Left renal pelvis (tissue), 4 donors: ENCODE measurements at places on chromosomes 4 and X.

DNA sequence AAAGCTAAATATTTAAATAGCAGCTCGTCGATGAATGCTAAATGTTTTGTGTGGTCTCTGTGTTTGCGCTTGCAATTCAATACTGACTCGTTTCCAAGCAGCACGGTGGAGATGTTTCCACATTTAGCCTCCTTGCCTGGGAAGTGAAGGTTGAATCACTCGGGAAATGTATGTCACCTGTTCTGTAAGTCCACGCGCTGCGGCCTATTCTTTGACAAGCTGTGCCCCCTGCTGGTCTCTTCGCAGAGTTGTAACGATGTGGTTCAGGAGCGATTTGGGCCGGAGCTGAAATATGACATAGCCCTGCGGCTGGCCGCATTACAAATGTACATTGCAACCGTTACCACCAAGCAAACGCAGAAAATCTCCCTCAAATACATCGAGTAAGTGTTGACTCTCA is 89.6 kb upstream of the PRPS2 start:
- DNase-seq, result peak; percentile 14

DNA sequence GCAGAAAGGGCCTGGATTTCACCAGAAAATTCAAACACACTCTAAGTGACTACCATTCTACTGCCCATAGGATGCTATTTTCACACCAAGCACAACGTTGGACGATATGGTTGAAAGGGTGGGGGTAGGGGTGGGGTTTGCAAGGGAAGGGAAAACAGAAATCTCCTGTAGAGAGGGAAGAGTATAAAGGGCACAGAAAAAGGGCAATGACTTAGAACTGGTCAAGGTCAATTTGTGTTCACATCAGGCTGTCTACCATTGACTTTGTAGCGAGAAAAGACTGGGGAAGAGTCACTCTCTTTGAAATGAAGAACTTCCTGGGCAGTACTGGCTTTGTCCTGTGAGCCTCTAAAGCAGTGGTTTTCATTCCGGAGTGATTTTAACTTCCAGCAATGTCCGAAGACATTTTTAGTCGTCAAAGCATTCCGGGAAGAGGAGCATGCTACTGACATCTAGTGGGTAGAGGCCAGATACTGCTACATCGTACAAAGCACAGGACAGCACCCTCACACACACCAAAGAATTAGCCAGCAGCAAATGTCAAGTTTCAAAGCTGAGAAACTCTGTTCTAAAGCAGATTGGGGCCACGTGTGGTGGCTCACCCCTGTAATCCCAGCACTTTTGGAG is 48.4 kb upstream of the SLC7A3 start:
- no peak for DNase-seq

DNA sequence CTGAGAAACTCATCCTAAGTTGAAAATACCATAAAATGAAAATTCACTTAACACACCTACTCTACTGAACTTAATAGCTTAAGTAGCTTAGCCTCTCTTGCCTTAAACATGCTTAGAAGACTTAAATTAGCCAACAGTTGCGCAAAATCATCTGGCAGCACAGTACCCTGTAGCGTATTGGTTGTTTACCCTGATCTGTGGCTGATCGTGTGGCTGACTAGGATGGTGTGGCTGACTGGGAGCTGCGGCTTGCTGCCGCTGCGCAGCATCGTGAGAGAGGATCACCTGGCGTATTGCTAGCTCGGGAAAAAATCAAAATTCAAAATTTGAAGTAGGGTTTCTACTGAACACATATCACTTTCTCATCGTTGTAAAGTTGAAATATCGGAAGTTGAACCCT is 6.3 kb downstream of the RUFY3 start:
- no peak for DNase-seq

DNA sequence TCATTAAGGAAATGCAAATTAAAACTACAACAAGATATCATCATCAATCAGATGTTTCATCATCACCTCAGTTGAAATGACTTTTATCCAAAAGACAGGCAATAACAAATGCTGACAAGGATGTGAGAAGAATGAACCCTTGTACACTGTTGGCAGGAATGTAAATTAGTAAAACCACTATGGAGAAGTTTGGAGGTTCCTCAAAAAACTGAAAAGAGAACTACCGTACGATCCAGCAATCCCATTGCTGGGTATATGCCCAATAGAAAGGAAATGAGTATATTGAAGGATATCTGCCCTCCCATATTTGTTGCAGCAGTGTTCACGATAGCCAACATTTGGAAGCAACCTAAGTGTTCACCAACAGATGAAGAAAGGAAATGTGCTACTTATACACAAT is 50.6 kb upstream of the STARD8 start:
- DNase-seq, result no peak

- no peak for DNase-seq
These were observed 13.4 kb downstream of the CCDC158 start for GRCh38 chr4:76407440-76408119.

DNA sequence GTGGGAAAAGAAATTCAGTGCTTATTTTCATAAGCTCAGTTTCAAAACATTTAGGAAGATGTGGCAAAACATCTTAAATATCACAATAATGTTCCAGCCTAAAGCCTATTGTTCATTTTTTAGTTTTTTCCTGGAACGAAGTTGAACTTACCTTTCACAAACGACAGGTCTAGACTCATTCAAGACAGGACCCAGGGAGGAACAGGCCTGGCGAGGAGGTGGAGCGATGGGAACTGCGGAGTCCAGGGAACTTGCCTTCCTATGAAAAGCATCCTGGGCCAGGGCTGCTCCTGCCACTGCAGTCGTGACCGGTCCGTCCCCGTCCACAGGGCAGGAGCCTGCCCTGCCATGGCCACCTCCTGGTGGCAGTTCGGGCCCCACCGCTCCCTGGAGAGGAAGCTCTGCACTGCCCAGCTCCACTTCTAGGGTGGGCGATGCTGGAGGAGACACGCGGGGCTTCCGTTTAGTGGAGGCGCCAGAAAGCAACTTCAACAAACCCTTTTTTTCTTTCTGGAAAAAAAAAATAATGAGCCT is 96.7 kb upstream of the CBR4 start:
- no peak for DNase-seq

GRCh38 chr4:148770848-148771247 is 328.6 kb upstream of the NR3C2 start:
- no peak for DNase-seq

DNA sequence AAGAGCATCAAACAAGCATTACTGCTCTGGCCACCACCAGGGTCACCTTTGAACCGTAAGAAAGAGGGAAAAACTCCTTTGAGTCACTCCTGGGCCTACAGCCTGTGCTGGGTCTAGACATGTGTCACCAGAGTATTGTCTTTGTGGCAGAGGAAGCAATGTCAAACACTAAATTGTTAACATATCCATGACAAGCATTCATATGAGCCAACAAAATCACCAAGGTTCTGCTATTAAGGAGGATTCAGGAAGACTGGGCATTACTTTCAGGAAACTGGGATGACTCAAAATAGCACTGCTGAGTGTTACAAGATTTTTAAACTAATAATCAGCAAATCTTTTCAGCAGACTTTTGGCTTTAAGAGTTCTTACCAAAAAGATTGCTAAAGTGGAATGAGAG is 28.1 kb downstream of the LGI2 start:
- DNase-seq, result no peak

DNA sequence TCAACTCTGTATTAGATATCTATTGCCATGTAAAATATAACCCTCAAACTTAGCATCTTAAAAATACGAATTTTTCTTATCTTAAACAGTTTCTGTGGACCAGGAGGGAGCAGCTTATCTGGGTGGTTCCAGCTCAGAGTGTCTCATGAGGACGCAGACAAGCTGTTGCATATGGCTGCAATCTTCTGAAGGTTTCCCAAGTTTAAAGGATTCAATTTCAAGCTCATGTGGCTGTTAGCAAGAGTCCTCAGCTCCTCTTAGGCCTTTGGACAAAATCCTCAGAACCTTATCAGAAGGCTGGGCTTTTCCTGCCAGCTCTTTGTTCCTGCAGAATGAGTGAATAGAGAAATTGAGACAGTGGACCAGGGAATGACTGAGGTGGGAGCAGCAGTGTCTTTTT is 2.8 kb upstream of the CTSO start:
- DNase-seq, result no peak

DNA sequence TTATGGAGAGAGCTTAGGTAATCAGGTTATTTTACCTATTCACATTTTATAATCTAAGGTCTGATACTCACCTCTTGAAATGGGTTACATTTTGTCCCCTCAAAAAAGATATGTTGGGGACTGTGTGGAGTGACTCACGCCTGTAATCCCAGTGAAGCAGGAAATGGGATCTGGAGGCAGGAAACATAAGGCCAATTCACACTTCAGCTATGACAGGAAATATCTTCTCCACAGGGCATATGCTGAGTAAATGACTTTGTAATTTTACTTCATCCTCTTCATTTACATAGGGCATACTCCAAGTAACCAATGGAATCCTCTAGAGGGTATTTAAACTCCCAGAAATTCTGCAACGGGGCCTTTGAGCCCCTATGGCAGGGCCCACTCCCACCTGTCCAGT is 54.8 kb upstream of the ZMAT1 start:
- DNase-seq, result no peak

DNA sequence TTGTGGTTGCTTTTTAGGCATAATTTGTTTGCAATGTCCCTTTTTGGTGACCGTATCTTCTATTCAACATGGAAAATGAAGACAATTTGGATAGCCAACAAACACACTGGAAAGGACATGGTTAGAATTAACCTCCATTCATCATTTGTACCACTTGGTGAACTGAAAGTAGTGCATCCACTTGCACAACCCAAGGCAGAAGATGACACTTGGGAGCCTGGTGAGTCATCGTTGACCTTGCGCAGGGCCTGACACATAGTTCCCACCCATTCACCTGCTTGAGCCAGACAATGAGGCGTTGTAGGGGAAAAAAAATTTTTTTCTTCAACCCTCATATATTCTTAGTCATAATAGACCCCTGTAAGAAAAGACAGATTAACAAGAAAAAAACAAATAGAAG is 32.4 kb downstream of the EGF start:
- DNase-seq, result no peak

DNA sequence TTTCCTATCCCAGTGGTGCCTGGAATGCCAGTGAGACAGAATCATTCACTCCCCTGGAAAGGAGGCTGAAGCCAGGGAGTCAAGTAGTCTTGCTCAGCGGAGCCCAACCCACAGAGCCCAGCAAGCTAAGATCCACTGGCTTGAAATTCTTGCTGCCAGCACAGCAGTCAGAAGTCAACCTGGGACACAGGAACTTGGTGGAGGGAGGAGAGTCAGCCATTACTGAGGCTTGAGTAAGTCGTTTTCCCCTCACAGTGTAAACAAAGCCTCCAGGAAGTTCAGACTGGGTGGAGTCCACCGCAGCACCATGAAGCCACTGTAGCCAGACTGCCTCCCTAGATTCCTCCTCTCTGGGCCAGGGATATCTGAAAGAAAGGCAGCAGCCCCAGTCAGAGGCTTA is 283.2 kb upstream of the CPEB2 start:
- no peak for DNase-seq

DNA sequence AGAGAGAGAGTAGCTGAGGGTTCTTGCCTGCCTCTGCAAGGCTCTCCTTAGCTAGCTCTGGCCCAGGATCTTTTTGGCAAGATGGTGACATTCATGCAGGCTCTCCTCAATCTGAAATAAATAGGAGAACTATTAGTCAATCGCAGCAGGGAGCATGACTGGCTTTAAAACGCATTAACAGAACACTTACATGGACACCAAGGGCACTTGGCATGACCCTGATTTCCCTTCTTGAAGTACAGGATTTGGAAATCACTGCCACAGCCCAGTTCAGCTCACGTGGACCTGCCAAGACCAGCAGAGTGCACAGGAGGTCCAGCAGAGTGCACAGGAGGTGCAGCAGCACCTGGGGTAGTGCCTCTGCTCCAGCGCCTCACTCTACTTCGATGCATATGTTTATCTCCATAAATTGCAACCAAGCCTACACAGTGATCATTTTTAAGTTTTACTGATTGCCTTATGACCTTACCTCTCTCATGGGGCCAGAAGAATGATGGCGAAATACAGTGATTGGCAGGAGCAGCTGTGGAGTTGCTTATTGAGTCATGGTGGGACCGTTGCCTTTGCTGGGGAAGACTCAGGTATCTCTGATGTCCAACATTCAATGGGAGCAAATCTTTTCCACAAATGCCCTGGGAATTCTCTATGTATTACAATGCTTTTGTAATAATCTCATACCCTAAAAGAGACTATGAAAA is 122.4 kb downstream of the SYNPO2 start:
- no peak for DNase-seq

DNA sequence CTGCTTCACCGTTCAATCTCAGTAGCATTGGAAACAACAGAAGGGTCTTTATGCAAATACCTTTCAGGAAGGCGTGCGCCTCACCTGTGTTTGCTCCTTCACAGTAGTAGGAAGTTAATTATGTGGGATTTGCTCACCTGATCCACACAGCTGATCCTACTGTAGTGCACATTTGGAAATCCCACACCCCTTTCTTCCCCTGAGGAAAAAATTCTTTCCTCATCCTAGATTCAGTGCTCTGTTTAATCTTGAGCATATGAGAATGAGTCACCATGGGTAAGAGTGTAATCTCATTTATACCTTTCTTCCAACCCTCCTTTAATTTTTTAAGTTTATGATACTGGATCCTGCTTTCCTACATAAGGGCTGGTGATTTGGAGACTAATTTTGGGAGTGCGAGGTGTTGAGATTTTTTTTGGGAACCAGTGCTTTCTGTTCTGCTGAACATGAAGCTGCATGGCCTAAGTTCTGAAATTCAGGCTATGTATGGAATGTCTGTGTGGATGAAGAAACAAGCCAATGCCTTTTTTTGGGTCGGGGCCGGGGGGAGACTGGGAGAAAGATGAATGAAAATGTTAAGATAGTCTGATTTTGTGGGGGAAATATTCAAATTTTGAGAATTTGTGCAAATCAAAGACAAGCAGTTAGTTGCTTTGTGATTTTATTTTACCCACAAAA is 19.0 kb downstream of the GAB1 start:
- no peak for DNase-seq

GRCh38 chrX:71622576-71623450 is 4.5 kb upstream of the CXCR3 start:
- peak; percentile 18 for DNase-seq

GRCh38 chrX:88072339-88073030 is 554.9 kb downstream of the KLHL4 start:
- DNase-seq, result no peak

GRCh38 chr4:184096561-184097240 is 121.0 kb downstream of the ENPP6 start:
- no peak for DNase-seq

- no peak for DNase-seq
These were observed 163.1 kb upstream of the FAT1 start for GRCh38 chr4:186886759-186887158.

DNA sequence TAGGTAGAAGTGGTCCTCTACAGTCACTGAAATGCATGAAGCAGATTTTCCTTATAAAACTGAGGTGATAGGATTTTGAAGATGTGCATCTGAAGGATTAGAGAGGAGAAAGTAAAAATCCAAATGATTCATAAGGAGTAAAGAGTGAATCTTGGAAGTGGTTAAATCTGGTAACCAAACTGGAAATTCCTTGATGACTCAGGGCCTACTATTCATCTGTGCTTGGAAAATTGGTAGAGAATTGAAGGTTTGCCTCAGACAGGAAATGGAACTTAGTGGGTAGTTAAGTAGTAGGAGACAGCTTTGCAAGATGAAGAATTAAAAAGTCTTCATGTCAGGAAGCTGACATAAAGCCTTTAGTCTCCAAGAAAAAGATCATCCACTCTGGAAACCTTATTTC is 368.9 kb upstream of the CTSO start:
- DNase-seq, result no peak
